Breast epithelium (tissue), 4 donors: ENCODE measurements at places on chromosomes 5 and 9. TPM values are rescaled to one million over a fixed set of nuclear protein-coding genes. Genes with fewer than 3 reads are reported as not detected.

- no peak for DNase-seq
Observed at GRCh38 chr9:126619361-126620135, 5.8 kb downstream of the LMX1B start.

- DNase-seq = no peak
Observed at GRCh38 chr5:140497897-140498296, 49.6 kb upstream of the EIF4EBP3 start.

DNA sequence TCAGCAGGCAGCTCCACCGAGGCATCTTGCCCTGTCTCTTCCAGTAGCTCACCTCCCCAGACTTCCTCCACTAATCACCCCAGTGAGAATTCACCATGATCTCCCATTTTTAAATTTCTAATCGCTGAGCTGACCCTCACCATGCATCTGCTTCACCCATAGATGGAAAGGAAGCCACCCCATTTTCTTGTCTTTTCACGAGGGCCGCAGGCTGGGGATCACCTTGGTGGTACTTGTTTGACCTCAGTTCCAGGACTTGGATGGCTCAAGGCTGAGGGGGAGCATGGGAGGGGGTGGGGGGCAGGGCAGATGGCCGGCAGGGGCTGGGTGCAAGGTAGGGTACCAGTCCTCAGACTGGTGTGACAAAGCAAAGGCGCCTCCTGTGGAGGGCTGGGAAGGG, 3.6 kb downstream of the PROP1 start:
- DNase-seq = no peak

The C5orf58 gene
- 0.15 TPM for total RNA-seq

The FOXD4 gene
- not detected for total RNA-seq

The PKD2L2 gene
- not detected for total RNA-seq
